ENCODE measurements at places on chromosomes 3 and 15. TPM values are rescaled to one million over a fixed set of nuclear protein-coding genes. Genes with fewer than 3 reads are reported as not detected.

The COL6A6 gene
- total RNA-seq = 1.7 TPM

GRCh38 chr3:189144645-189145044, 27.1 kb upstream of the TPRG1 start:
- no peak for DNase-seq

DNA sequence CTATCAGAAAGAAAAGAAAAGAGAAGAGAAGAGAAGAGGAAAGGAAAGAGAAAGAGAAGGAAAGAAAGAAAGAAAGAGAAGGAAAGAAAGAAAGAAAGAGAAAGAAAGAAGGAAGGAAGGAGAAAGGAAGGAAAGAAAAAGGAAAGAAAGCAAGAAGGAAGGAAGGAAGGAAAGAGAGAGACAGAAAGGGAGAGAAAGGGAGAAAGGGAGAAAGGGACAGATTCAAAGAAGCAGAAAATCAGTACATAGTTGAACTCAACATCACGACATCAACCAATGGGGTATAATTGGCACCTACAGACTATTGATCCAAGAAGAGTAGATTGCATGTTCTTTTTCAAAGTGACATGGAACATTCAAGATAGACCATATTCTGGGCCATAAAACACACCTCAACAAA, 45.2 kb downstream of the HOMER2 start:
- no peak for DNase-seq

- DNase-seq = no peak
These were observed 2.8 kb downstream of the SHISA5 start for GRCh38 chr3:48501196-48501595.

- DNase-seq = no peak
These were observed 265.6 kb upstream of the ATP11B start for GRCh38 chr3:182527745-182528144.

GRCh38 chr3:188712248-188712924, 459.4 kb upstream of the TPRG1 start:
- DNase-seq = no peak

The MYO5C gene
- 2.3 TPM for total RNA-seq

DNA sequence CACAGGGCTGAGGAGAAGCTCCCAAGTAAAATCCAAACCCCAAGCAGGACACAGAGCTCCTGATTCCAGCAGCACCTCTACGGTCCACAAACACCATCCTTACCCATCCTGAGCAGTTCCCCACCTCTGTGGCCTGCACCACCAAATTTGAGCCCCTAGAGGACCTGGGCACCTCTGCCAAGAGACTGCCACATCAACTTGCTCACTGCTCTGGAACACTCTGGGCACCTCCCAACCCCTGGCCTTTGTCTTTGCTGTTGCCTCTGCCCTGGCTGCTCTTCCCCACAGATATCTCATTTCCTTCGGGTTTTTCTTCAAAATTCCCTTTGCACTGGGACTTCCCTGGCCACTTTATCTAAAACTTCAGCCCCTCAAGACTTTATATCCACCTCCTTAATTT, 5.8 kb downstream of the RLBP1 start:
- no peak for DNase-seq

The SLC22A13 gene
- total RNA-seq = not detected

GRCh38 chr15:35725353-35725752, 179.4 kb upstream of the DPH6 start:
- DNase-seq = no peak

The CDC25A gene
- 0.83 TPM for total RNA-seq

The PPP1R14D gene
- not detected for total RNA-seq

The COX5A gene
- total RNA-seq = 1,582 TPM

GRCh38 chr3:23217872-23218554, 14.9 kb downstream of the UBE2E2 start:
- no peak for DNase-seq

- no peak for DNase-seq
These were observed 5.3 kb upstream of the POC1A start for GRCh38 chr3:52159503-52159902.

- DNase-seq = no peak
These were observed 36.4 kb downstream of the CCDC80 start for GRCh38 chr3:112604536-112604935.

The ZIC1 gene
- total RNA-seq = not detected

GRCh38 chr3:141846050-141846433, 30.4 kb upstream of the ATP1B3 start:
- no peak for DNase-seq

The STXBP5L gene
- total RNA-seq = not detected

The ATP2B2 gene
- total RNA-seq = not detected

The CPNE9 gene
- not detected for total RNA-seq

GRCh38 chr3:114231616-114232015, 5.8 kb downstream of the ZNF80 start:
- DNase-seq = no peak

The CCK gene
- not detected for total RNA-seq

The FHIT gene
- 21.5 TPM for total RNA-seq

The MESP2 gene
- 0.13 TPM for total RNA-seq

The PLOD2 gene
- 16.9 TPM for total RNA-seq

- no peak for DNase-seq
These were observed 457.7 kb upstream of the THRB start for GRCh38 chr3:24952388-24952787.

- DNase-seq = no peak
These were observed 303.0 kb downstream of the PLOD2 start for GRCh38 chr3:145857956-145858355.

- no peak for DNase-seq
These were observed 280.3 kb downstream of the XXYLT1 start for GRCh38 chr3:194990454-194991337.

DNA sequence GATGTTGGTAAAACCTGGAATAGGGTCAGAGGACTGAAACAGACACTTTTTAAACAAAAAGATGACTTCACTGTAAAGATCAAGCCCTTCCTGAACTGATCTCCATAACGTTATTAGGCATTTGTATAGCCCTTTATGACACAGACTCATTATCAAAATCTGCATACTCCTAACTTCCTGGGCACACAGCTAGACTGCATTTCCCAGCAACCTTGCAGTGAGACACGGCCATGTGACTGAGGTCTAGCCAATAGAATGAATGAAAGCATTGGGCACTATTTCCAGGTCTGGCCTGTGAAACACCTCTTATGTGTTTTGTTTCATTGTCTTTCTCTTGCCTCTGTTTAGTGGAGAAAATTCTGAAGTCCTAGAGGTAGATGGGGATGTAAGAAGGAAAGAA, 270.4 kb downstream of the NR1D2 start:
- no peak for DNase-seq

DNA sequence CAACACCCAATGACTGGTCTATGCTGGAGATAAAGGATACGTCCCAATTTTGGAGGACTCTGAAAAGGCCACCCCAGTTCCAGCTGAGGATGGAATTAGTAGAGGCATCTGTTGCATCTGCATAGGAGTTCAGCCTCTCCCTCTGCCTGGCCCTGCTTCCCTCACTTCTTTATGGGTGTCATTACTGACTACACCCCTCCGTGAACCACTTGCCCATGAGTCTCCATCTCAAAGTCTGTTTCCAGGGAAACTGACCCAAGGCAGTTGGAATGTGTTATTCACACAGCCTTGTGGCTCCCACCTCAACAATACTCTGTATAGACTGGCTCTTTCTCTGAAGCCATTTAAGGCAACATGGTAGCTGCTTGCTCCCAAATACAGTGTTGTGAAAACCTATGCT, 21.4 kb upstream of the PCOLCE2 start:
- DNase-seq = no peak

- no peak for DNase-seq
These were observed 4.6 kb downstream of the PPM1M start for GRCh38 chr3:52250122-52250521.
